Stimulated activated CD8-positive, alpha-beta memory T cell treated with anti-CD3 and anti-CD28 coated beads, Interleukin-7, amount 100 ng/mL, for 1 hour (primary cell): ENCODE measurements at places on chromosomes 16 and 17.

DNA sequence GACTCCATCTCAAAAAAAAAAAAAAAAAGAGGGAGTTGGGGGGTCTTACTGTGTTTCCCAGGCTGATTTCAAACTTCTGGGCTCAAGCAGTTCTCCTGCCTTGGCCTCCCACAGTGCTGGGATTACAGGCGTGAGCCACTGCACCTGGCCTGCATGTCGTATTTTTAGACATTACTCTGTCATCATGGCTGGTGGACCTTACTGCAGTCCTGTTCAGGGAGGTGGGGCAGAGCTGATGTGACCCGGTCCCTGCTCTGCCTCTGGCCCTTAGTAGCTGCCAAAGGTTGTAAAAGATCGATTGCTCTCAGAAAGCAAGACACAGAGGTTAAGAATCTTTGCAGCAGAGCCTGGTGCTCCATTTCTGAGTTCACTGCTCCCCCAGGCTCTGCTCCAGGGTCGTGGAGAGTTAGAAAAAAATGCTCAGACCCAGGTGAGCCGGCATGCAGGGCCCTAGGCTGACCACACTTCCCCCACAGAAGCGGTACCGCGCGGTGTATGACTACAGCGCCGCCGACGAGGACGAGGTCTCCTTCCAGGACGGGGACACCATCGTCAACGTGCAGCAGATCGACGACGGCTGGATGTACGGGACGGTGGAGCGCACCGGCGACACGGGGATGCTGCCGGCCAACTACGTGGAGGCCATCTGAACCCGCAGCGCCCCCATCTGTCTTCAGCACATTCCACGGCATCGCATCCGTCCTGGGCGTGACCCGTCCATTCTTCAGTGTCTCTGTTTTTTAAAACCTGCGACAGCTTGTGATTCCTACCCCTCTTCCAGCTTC, 7.1 kb upstream of the LASP1NB start:
- DNase-seq = no peak

- DNase-seq = no peak
These were observed 169.5 kb upstream of the NOG start for GRCh38 chr17:56424005-56424404.

GRCh38 chr16:11966173-11966572, 1.2 kb downstream of the TNFRSF17 start:
- DNase-seq = no peak

- DNase-seq = no peak
These were observed 5.7 kb downstream of the CALB2 start for GRCh38 chr16:71364133-71364681.

- DNase-seq = no peak
These were observed at the start of gene GRIN2C for GRCh38 chr17:74859459-74860228. Gene GRIN2C, minus strand, starts transcription at chr17:74859885. Its CDS starts 4,793 bp downstream, at chr17:74855092.

DNA sequence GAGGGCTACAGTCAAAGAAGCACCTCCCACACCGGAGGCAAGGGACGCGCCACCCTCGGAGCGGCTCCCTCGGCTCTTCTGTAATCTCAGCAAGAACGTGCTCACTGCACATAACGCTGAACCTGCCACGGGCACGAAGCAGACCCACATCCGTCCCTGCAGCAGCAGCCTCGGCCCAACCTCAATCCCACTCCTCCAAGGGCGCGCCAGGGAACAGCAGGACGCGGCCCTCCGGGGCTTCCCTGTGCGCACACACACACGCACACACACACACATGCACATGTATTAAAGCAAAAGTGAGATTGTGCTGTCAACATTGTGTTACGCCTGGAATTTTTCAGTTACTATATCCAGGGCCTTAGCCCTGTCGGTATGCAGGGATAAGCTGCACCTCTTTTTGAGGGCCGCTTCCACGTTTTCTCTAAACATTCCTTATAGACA, 54.0 kb downstream of the TBC1D16 start:
- DNase-seq = no peak

- DNase-seq = no peak
These were observed 53.7 kb upstream of the GNG13 start for GRCh38 chr16:853981-854807.

DNA sequence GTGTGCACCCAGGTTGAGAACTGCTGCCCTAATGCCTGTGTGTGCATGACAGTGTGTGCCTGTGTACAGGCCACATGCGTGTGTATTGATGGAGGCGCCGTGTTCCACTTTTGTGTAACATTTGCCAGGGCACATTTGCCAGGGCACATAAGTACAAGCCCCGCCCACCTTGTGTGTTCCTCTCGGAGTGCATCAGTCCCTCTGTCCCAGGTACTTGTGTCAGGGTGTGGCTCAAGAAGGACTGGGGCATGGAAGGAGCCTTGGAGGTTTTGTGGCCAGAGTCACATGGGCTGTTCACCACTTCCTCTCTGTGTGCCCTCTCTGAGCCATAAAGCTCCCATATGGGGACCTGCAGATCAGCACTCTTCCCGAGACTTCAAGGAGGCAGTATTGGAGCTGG, 73.9 kb downstream of the MRM1 start:
- DNase-seq = no peak

- no peak for DNase-seq
These were observed 10.0 kb downstream of the MMP15 start for GRCh38 chr16:58035356-58036170.

DNA sequence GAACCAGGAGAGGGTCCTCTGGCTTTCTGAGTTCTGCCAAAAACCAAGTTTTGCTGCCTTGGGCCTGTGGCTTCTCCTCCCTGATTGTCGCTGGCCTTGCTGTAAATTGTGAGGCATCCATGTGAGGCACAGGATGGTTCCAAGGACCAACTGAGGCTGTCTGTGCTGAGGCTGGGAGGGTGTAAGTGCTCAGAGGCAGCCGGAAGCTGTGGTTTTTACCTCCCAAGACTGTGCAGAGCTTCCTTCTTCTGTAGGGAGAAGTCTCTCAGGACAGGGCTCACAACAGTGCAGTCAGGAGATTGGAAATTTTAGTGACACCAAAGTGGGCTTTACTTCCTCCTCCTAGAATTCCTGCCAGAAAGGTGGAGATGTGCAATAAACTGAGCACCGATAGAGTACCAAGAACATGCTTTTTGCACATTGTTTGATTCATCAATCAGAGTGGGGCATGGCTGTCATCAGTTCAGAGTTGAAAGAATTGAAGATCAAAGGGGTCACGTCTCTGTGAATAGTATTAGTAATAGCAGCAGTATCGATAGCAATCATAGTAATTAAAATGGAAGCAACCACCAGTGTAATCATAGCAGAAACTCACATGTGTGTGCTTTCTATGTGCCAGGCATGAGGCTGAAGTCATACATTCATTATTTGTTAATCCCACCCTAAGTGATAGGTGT, 467.1 kb downstream of the WWOX start:
- DNase-seq = no peak

- no peak for DNase-seq
These were observed 342.0 kb downstream of the SOX9 start for GRCh38 chr17:72462814-72463213.

GRCh38 chr17:50920891-50921586, 54.9 kb upstream of the TOB1 start:
- DNase-seq = no peak

DNA sequence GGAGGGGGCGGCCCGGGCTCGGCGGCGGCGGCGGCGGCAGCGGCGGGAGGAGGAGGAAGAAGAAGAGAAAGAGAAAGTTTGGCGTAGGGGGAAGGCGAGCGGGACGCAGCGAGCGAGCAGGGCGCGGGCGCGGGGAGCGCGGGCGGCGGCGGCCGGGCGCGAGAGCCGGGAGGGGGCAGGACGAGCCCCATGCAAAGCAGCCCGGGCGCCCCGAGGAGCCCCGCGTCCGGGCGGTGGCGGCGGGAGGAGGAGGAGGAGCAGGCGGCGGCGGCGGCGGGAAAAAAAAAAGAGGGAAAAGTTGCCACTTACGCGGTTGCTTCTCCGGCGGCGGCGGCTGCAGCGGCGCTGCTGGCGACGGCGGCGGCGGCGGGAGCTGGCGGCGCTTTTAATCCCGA, 10.3 kb upstream of the ZFHX3 start:
- no peak for DNase-seq

DNA sequence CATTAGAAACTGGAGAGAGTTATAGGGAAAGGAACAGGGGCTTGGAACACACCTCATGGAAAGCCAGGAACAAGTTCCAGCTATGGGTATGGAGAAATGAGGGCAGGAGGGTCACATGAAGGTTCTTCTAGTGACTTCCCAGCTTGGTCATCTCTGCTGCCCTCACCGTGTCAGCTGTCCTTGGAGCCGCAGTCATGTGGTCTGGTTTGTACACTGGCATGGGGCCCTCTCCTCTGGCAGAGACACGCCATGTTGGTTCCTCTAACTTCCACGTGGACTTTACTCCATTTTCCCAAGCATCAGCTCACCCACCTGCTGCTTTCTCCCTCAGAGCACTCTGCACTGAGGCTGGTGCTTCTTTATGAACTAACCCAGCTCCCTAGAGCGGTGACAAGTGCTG, 26.3 kb downstream of the MPG start:
- no peak for DNase-seq

DNA sequence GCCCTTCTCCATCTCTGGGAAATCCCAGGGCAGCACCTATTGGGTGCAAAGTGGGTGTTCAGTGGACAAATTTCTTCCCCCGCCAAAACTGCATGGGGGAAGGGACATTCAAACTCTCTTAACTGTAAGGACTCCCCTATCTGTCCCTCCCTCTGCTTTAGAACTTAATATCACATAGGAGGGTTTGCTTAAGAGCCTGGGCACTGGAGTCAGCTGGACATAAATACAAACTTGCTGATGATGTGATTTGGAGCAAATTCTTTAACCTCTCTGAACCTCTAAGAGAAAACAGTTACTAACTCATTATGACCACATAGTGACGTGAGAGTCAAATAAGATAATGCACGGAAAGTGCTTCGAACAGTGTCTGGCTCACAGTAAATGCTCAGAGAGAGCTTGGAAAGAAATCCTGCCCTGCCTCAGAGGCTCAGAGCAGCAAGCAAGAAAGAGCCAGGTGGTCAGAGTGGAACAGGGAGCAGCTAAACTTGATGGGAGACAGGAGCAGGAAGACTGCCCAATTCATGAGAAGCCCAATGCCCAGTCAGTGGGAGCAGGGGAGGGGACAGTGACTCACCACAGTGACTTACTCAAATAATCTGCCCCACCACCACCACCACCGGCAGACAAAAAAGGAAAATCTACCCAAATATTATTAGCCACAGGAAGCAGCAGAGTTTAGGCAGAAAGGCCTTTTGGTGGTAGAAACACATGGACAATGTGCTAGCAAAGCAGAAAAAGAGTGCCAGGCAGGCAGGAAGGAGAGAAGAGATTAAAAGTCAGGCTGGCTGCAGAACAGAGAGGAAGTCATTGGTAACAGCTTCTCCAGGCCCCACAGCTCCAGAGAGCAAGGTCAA, 23.9 kb upstream of the CCL1 start:
- DNase-seq = no peak

- DNase-seq = no peak
These were observed 24.8 kb downstream of the ETV4 start for GRCh38 chr17:43521389-43521788.

DNA sequence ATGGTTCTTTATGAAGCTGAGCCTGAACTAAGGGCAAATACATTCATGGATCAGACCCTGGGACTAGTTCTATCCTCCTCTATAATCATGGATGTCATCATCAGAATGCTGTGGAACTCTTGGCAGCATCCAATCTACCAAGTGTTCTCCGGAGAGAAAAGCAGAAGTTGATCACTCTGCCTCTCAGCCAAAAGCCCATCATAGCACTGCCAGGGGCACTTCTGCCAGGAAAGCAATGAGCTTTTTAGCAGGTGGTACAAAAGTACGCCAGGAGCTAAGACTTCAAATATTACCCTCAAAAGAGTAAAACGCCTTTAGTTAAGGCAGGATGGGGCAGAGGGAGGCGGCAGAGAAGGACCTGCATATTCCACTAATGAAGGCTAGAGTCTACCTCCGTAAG, 279.0 kb downstream of the SLC39A11 start:
- DNase-seq = no peak

- DNase-seq = no peak
These were observed 24.3 kb upstream of the GSG1L start for GRCh38 chr16:28087675-28088300.

DNA sequence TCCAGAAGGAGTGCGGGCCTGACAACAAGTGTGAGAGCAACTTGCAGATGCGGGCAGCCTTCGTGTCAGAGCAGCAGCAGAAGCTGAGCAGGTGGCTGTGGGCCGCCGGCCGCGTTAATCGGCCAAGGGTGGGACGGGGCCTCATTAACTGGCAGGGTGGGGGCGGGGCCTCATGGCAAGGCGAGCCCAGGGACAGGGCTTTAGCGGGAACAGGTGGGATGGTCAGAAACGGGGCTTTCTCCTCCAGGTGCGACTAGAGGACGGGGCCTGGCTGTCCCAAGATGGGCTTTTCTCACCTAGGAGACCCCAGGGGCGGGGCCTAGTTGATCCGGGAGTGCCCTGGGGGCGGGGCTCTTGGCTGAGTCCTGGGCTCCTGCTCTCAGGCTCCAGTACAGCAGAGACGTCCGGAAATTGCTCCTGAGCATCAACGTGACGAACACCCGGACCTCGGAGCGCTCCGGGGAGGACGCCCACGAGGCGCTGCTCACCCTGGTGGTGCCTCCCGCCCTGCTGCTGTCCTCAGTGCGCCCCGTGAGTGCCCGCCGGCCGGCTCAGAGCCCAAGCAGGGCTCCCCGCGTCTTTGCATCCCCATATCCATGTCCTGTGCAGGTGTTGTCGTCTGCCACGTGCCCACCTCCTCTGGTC, 18.4 kb upstream of the PDK2 start:
- no peak for DNase-seq
